ENCODE measurements at places on chromosomes 4 and X.

DNA sequence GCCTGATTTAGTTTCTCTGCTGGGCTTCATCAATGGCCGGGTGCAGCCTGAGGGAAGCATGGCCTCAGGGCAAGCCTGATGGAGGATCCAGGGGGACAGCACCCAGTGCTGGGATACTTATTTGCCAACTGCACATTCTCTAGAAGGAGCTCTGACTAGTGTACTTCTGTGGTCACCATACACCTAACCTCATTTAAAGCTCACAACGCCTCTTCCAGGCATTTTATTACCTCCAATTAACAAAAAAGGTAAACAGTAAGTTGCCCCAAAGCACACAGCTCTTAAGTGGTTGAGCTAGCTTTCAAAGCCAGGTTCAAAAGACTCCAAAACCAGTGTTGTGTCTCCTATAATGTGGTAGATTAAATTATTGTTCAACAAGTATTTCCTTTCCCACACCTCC, 26.8 kb upstream of the ATXN3L start:
- DNase-seq: no peak

DNA sequence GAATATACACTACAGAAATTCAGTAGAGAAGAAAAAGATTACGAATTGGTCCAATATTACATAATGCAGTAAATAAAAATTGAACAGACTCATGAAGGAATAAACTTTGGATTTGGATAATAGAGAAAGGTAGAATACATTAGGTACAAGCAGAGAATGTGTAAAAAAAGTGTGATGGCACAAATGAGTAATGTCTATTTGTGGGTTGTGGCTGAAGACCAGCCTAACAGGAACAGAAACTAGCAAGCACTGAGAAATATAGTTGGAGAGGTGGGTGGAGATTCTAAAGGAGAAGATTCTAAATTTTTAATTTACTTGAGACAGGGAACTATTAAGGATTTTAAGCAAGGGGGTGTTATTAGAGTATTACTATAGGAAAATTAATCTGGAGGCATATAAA, 15.2 kb upstream of the CLOCK start:
- DNase-seq: no peak

GRCh38 chr4:167787231-167787630, 305.1 kb upstream of the ANXA10 start:
- no peak for DNase-seq

DNA sequence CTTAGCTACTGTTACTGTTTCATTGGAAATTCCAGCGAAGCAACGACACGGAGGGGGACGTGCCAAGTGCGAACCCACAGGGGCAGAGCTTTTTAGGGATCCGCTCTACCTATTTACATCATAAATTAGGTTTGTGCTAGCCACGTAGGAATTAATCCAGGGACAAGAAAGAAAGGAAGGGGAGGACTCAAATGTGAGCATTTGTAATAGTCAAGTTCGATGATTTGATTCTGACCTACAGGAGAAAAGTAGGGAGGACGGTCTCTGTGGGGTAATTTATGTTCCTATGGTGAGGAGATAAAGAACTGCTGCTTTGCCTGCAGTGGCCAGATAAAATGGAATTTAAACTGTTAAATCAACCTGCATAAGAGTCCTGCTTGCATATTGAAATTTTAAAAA, 1.7 kb downstream of the INTS6L start:
- no peak for DNase-seq

DNA sequence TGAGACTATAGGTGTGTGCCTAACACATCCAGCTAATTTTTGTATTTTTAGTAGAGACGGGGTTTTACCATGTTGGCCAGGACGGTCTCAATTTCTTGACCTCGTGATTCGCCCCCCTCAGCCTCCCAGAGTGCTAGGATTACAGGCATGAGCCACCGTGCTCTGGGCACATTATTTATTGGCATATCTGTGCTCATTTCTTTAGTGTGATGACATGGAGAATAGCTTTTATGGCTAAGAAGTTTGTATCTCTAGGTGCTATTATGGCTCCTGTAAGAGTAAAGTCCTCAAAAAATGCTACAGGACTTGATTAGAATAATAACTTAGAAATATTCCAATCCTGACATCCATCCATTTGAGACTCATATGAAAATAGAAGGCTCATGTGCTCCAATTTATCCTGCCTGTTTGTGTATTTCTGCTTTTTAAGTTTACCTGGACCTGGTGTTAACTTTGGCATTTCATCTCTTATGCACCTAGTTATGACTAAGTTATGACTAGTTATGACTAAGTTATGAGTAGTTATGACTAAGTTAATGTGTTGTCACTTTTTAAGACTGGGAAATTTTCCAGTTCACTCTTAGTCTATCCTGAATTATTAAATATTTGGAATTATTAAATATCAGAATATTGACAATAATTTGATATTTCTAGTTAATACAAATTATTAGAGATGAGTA, 36.4 kb upstream of the UNC5C start:
- DNase-seq: no peak

- DNase-seq: no peak
These were observed 46.9 kb upstream of the SLC25A4 start for GRCh38 chr4:185096032-185096653.

DNA sequence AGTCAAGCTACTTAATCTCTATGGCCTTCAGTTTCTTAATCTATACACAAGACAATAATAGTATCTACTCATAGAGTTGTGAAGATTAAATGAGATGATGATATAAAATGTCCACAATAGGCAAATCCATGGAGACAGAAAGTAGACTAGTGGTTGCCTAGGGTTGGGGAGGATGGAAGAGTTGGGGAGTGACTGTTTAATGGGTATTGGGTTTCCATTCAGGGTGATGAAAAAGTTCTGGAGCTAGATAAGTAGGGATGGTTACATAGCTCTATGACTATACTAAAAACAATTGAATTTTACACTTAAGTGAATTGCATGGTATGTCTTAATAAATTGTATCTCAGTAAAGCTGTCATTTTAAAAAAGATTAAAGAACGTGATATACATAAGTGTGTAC, 35.7 kb downstream of the BCORL1 start:
- no peak for DNase-seq

DNA sequence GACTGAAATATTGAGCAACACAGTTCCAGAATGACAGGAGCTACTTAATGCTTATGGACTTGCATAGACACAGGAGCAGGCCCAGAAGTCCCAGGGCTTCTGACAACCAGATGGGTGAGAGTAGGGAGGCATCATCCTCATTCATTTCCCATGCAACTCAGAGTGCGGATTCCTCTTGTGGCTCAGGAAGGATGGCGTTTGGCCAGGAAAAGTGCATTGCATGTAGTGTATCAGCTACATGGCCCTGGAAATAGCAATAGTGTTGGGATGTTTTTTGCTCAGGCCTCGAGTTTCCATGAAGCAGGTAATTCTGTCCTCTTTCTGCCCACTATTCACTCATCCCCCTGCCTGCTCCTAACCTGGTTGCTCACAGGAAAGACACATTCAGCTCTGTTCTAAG, 136.6 kb downstream of the PDGFRA start:
- DNase-seq: no peak

- no peak for DNase-seq
These were observed 75.0 kb downstream of the NBDY start for GRCh38 chrX:56803850-56804681.

DNA sequence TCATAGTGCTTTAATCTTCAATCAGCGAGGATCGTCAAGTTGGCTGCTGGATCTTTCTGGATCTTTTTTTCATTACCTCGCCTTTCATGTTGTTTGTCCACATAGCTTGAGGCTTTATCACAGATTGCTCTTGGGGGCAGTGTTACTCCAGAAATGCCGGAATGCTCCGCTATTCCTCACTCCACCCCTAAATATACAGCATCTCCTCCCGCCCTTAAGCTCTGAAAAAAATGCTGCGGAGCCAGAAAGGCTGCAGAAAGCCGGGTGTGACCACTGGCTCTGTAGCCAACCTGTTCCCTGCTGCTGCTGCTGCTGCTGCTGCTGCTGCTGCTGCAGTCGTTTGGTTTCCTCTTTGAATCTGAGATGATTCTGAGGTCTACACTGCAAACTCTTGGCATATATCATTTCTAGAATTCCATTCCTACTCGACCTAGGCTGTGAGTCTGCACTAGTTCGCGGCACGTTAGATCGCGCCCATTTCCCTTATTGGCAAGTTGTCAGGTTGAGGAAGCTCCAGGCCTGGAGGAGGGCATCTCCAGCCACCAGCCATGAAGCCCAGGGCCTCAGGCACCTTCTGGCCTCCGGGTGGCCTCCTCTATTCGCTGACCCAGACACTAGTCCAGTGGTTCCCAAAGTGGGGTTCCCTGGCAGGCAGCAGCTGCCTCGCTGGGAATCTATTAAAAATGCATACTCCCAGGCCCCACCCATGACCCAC, 34.2 kb downstream of the WDR13 start:
- DNase-seq: peak; percentile 71

DNA sequence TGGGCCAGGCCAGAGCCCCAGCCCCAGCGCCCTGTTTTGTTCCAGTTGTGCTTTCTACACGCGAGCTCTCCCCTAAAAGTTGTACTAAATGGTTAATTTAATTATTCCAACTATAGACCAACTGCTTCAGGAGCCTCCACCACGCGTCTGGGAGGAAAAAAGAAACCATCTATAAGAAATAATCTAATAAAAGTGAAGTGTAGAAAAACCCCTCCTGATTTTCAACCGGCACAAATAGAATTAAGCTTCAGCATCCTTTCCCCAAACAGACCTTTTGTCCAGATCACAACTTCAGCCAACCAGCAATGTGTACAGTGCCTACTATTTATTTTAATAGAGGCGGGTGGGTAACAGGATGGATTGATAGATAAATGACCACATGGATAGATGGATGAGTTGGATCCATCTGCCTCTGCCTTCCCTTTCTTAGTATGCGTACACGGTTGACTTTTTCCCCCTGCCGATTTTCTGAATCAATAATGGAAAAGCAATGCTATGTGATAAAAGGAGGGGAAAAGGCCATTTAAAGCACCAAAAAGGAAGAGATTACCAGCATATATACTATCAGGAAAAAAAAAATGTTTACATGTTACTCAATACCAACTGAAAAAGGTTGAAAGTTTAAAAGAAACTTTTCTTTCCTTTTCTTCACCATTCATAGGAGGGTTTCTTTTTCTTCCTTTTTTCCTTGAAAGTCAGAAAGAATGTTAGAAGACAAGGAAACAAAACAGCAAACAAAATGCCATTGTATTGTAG, 3.7 kb upstream of the PHOX2B start:
- no peak for DNase-seq

DNA sequence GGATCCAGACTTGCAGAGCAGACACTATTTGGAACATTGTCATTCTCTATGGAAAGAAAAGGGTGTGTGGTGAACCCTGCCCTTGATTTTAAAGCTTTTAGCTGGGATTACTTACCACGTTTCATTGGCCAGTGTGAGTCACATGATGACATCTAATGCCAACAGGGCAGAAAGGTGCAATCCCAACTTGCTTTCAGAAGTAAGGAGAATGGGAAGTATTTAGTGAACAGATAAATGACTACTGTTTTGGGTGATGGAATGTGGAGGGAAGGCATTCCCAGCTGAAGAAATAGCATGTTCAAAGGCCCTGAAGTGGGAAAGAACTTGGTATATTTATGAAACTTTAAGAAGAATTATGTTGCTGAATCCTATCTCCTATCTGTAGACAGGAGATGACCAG, 44.5 kb downstream of the SYTL5 start:
- DNase-seq: no peak

GRCh38 chrX:134803060-134803459, 144.8 kb upstream of the PLAC1 start:
- no peak for DNase-seq

DNA sequence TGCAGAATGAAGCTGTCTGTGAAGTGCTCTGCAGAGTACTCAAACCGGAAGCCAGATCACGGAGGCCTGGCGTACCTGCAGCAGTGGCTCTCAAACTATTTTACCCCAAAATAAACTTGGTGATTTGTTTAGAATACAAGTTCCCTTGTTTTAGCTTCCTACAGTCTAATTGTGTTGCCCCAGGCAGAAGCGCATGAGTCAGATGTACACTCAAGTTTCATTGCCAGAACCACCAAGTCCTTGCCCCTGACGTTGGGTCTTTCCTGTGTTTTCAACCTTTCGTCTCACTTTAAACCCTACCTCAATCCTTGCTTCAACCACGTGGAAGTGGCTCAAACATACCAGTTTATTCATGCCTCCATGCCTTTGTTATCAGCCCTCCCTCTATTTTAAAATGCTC, 66.2 kb upstream of the SLC7A11 start:
- DNase-seq: no peak

- DNase-seq: no peak
These were observed 102.8 kb downstream of the PJA1 start for GRCh38 chrX:69062493-69062892.

DNA sequence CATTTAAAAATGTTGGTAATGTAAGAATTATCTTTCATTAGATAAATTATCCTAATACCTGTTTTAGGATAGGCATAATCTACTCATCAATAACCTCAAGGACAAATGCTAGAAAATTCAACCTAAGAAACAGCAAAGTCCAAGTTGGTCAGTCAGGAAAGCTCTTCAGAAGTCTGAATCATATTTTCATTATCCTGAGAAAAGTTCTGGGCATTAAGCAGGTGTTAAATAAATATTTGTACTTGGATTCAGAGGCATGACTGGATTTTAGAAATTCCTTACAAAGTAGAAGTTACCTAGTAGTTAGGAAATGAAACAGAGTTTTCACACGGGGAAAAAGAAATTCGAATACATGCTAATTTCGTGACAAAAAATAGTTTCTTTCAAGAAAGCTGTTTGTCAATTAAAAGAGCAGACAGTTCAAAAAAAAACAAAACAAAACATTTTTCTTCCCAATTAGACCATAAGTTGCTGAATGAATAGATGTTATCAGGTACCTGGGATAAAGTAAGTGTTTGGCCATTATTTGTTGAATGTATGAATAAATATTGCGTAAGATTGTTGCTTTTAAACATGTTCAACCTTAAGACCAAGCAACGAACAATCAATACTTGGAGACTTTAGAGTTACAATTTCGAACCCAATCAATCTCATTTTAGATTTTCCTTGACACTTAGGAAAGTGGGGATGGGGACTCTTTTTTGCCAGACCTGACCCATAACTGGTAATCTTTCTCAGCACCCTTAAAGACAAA, 48.5 kb downstream of the MAD2L1 start:
- DNase-seq: no peak

DNA sequence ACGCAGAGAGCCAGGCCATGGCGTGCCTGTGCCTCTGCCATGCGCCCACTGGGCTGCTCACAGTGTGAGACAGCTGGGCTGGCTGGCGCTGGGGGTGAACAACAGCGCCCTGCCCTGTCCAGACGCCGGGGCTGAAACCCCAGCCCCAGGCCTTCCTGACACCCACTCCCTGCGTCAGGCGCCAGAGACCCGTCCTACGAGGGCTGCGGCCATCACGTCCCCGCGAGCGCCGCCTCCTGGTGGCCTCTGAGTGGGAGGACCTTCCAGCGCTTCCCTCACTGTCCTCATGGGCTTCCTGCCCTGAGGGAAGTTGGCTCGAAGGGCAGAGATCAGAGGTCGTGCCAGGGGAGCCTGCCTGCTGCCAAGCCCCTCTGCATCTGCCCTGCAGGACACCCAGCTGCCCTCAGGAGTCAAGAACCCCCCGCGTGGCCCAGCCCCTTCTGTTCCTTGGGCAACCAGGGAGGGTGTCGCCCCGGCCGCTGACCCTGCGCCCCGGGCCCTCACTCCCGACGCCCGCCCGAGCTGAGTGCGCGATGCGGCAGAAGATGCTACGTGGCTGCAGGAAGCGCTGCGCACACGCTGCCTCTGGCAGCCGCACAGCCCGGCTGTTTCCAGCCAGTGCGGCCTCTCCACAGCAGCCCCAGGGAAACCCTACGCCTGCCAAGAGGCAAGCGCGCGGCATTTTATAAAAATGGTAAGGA, 16.2 kb downstream of the NELFA start:
- no peak for DNase-seq

All from left renal pelvis (tissue), 4 donors.